Heart left ventricle (tissue), 16 donors: ENCODE measurements at places on chromosomes 6 and 20.
A peak's percentile ranks its signal among the peaks of the same experiment; 100 is the strongest.

GRCh38 chr6:169371344-169372127 lies 117.9 kb upstream of the THBS2 start:
- no peak for DNase-seq

GRCh38 chr20:58094160-58094559 lies 134.3 kb downstream of the ANKRD60 start:
- DNase-seq = no peak

GRCh38 chr20:34798871-34799270 lies 26.6 kb downstream of the NCOA6 start:
- DNase-seq = no peak

GRCh38 chr6:49110916-49111315 lies 352.1 kb downstream of the MMUT start:
- DNase-seq = no peak

GRCh38 chr20:25544311-25544710 lies 41.0 kb downstream of the NINL start:
- DNase-seq = no peak

GRCh38 chr20:20465252-20465651 lies 97.3 kb downstream of the INSM1 start:
- DNase-seq = no peak

DNA sequence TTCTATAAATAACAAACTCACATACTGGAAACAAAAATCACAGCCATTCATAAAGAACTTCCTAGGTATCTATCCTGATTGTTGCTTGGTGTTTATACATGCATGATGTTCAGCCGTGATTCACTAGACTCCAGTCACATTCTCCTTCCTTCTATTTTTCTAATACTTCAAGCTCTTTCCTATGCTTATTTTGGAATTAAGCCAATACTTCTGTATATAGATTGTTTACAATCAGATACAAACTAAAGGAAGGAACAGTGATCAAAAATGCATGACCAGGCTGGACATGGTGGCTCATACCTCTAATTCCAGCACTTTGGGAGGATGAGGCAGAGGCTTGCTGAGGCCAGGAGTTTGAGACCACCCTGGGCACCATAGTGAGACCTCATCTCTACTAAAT lies 377.5 kb upstream of the IRAK1BP1 start:
- DNase-seq = no peak

- no peak for DNase-seq
Measured at GRCh38 chr6:25670793-25671513, 18.9 kb downstream of the SCGN start.

DNA sequence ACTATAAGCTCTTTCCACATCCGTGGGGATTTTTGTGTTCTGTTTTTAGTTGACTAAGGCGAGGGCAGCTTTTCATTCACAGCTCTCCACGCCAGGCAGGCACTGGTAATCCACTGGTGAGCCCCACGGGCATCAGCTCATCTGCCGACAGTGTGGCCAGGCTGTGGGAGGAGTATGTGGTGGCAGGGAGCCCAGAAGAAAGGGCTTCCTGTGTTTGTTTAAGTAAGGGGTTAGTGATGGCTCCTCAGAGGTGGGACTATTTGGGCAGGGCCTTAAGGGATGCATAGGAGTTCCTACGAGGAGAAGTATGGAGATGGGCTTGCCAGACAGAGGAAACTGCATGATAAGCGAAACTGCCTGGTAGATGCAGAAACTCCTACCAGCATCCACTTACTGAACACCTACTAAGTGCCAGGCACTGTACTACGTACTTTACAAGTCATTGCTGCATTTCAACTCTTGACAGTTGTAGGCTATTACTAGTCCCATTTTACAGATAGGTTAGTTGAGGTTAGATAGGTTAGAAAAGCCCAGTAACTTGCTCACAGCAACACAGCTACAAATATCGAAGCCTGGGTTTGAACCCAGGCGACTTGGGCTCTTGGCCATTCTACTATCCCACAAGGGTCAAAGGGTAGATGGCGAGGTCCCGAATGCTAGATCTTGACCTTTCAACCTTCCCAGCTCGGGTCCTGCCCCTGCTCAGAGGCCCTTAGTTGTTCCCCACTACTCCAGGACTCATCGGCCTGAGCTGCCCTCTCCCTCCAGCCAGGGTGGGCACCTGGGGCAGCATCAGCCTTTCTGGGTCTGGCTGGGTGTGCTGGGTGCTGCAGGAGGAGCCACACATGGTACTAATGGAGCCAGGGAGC lies 55.1 kb downstream of the CEBPB start:
- no peak for DNase-seq

DNA sequence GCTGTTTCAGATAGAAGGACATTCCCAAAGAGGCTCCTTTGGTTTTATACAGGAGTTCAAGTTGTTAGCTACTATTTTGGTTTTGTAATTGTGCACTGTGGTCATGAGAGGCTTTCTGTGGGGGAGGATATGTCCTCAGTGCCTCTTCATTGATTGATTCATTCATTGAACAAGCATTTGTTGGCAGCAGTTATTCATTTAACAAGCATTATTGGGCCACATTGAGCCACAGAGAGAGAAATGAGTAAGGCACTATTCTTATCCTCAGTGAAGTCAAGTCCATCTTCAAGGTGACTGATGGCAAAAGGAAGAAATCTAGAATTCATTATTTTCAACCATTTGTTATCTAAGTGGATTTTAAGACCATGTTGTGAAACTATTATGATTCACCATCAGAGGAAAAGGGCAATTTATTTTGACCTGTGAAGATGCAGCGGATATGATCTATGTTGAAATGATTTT lies 697.2 kb upstream of the CITED2 start:
- no peak for DNase-seq

DNA sequence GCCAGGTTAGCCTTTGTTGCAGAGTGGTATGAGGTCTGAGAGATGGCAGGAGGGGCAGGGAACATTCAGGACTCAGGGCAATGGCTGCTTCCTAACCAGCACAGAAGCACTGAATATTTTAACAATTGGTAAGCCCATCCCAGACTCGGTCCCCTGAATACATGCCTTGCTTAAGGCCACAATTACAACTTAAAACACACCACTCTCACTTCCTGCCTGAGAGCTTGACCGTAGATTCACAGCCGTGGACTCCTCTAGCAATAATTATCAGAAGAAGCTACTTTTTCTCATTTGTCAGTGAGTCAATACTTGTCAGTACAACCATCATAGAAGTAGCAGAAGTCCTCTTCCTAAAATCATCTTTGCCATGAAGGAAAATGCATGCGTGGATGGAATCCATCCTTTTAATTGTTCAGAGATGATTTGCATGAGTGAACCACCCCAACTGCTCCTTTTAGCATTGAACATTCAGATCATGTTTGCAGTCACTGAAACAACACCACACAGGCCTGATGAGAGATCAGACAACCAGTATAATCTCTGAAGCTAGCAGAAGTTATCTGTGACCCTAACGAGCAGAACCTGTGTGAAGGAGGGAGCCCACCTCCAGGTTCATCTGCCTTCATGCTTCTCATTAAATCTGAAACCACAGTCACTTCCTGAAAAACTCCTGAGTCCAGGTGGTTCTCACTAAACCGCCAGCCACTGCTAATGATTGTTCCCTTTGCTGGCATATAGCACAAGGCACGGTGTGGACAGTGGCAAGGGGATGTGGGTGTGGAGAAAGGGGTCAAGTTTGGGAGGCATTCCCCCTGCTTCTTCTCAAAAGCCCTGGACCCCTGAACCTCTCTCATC lies 333.9 kb upstream of the CNR1 start:
- no peak for DNase-seq

DNA sequence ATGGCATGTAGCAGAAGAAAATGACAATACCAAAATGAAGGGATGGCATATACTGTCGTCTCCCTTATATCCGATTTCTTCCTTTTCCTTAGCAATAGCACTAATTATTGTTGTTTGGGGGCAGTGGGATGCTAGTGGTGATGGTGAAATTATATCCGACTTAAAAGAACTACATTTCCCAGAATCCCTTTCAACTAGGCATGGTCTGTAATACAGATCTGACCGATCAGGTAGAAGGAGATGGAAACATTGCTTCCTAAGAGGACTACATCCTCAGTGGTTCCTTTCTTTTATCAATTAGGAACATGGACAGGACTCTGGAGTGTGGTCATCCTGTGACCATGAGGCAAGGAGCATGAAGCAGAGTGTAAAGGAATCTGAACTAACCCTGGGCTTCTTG lies 532.6 kb downstream of the CBLN4 start:
- no peak for DNase-seq

DNA sequence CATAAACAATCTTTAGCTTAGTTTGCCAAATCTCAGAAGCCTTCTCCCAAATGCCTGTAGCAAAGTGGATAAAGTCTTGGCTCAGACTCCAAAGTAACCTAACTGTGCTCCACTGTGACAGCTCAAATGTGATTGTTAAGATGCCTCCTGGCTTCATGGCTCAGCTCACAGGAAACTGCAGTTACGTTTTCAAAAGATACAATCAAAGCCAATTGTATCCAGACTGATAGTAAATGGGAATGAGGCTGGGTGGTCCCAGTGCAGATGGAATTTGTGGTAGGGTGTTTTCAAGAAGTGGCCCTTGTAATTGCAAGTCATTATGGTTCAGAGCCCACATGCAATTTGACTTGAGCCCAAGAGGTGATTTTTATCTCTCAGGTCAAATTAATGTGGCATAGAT lies 151.2 kb upstream of the TAB2 start:
- DNase-seq = no peak

- no peak for DNase-seq
Measured at GRCh38 chr20:36969478-36970186, 18.1 kb upstream of the SAMHD1 start.

- no peak for DNase-seq
Measured at GRCh38 chr6:96468281-96468680, 53.3 kb upstream of the UFL1 start.

DNA sequence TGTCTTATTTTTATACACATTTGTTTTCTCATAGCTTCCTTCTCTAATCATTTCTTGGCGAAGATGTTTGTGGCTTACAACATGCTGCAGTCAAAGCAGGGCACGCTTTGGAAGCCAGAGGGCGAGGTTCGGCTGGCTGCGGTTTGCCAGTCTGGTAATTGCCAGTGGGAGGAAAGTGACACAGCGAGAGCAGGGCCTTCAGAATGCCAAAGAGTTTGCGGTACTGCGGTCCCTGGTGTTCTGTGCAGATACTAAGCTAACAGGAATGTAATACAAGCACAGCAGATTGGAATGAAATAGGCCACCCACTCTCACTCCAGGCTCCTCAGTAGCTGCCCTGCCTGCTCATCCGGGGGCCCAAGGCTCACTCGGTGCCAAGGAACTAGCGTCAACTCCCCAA lies 58.7 kb upstream of the TGM3 start:
- DNase-seq = no peak

DNA sequence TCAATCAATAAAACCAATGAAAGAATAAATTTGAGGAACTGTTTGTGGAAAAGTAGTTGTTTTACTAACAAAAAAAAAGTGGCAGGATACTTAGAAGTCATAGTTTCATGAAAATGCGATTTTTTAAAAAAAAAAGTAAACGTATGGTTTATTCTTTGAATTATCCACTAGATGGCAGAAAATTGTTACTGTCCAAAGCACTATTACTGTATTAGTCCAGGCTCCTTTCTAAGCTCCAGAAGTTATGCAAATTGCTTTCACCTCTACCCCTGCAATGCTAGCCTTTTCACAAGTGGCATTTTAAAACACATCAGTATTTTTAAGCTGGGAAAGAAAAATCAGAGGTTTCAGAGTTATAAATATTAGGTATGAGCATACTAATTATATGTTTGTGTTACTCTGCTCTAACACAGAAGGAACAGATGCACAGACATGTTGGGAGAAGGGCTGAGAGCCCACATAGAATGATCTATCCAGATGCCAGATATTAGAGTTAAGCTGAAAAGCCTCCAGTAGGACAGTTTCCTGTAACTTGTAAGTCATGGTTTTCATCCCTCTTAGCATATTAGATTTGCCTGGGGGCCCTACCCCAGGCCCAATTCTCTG lies 63.9 kb downstream of the FHL5 start:
- DNase-seq = no peak

- no peak for DNase-seq
Measured at GRCh38 chr20:50077818-50078601, 34.9 kb downstream of the UBE2V1 start.

DNA sequence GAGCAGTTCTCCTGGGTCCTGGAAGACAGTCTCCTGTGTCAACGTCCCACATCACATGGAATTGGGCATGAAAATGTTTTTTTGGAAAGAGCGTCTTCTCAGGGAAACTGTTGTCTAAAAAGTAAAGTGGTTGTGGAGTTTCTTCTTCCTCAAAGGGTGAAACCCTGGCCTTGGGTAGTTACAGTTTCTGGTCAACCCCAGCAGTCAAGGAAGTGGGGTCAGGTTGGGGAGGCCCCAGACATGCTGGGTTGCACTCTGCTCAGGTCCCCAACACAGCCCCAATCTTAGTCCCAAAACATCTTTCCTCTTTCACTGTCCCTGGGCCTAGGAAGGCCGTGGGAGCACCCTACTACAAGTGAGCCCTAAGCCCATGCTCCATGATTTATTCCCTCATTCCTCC lies 996 bp upstream of the NFKBIE start:
- no peak for DNase-seq

GRCh38 chr6:33894438-33894837 lies 90.6 kb upstream of the MLN start:
- DNase-seq = no peak

GRCh38 chr20:1185790-1186334 lies 1.1 kb upstream of the TMEM74B start:
- peak; percentile 55 for DNase-seq

GRCh38 chr6:76453270-76453669 lies 380.8 kb upstream of the IMPG1 start:
- no peak for DNase-seq
